Activated T-cell treated with anti-CD3 and anti-CD28 coated beads for 4 hours (primary cell): ENCODE measurements at places on chromosomes 1 and 21.

DNA sequence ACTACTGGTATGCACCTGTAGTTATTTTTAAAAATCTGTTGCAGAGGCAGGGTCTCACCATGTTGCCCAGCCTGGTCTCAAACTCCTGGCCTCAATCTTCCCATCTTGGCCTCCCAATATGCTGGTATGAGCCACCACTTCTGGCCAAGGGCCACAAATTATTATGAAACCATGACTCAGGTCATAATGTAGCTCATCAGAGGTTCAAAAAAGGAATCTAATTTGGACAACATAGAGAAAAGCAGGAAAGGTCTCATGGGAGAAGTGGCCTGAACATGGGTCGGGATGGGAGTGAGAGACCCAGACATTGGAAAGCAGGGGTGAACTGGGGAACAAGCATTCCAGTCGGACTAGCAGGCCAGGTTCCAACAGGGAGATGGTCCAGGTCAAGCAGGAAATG lies 45.2 kb upstream of the C1orf198 start:
- DNase-seq, result no peak

- DNase-seq, result no peak
Observed at GRCh38 chr1:63984930-63985290, 211.1 kb downstream of the ROR1 start.

GRCh38 chr1:195373856-195374255 lies 1234.4 kb downstream of the KCNT2 start:
- no peak for DNase-seq

DNA sequence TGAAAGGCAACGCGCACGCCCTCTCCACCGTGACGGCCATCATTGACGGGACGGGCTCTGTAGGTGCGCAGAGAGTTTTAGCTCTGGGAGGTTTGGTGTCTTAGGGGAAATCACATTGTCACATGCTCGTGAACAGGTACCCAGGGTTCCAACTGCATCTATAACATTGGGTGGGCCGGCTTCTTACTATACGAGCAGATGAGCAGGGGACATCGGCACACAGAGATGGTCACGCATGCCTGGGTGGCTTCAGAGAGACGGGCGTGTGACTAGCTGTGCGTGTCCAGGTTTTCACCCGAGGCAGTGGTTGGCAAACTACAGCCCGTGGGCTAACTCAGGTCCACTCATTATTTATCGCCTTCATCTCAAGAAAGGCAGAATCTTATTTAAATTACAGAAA lies 54.7 kb downstream of the SLC37A1 start:
- DNase-seq, result no peak

DNA sequence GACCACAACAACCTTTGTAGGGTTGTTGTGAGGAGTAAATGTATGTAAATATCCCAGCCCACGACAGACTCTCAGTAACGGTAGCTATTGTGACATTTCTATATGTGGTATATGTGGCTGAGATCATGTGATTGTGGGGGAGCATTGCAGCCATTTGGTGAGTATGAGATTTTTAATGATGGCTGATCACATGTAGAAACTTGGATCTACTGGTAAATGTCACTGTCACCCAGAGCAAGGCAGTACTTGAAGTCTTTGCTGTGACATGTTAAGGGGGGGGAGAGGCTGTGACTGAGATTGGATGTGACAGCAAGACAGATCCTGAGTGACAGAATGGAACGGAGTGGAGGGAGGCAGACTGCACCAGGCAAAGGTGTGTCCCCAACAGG lies 23.9 kb upstream of the MEF2D start:
- no peak for DNase-seq

GRCh38 chr1:163307479-163308171 lies 14.1 kb upstream of the NUF2 start:
- no peak for DNase-seq

DNA sequence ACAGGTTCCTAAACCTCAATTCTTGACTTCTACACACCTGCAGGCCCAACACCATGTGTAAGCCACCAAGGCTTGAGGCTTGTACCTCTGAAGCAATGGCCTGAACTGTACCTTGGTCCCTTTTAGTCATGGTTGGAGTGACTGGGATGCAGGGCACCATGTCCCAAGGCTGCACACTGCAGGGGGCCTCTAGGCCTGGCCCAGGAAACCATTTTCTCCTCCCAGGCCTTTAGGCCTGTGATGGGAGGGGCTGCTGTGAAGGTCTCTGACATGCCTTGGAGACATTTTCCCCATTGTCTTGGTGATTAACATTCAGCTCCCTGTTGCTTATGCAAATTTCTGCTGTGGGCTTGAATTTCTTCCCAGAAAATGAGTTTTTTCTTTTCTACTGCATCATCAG lies 75.8 kb upstream of the ZNF678 start:
- DNase-seq, result no peak

DNA sequence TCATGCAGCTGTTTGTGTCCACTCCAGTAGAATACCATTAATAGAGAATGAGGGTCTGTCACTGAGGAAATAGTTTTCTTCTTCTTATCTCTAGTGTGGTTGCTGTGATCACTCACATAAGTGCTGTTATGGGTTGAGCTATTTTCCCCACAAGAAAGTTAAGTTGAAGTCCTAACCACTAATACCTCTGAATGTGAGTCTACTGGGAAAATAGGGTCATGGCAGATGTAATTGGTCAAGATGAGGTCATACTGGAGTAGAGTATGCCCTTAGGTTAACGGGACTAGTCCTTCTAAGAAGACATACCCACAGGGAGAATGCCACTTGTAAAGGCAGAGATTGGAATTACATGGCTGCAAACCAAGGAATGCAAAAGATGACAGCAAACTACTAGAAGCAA lies 70.5 kb upstream of the COL24A1 start:
- DNase-seq, result no peak

DNA sequence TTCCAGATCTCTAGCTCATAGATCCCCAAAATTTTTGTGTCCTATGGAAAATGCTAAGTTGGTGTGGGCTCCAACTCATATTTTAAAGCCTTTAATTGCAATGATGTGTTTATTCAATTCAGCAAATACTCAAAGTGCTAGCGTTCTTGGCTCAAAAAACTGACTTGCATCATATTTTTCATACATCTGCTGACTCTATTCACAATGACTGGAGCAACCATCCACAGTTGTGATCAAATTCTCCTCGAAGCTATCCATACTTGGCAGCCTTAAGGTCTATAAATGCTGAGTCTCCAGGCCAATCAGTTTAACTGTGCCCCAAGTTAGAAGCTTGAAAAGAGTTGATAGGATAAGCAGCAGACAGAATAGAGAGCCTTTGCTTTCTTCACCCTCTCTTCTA lies 2.9 kb upstream of the ATP1A1 start:
- no peak for DNase-seq

- no peak for DNase-seq
Observed at GRCh38 chr1:29767088-29767685, 530.9 kb downstream of the PTPRU start.

DNA sequence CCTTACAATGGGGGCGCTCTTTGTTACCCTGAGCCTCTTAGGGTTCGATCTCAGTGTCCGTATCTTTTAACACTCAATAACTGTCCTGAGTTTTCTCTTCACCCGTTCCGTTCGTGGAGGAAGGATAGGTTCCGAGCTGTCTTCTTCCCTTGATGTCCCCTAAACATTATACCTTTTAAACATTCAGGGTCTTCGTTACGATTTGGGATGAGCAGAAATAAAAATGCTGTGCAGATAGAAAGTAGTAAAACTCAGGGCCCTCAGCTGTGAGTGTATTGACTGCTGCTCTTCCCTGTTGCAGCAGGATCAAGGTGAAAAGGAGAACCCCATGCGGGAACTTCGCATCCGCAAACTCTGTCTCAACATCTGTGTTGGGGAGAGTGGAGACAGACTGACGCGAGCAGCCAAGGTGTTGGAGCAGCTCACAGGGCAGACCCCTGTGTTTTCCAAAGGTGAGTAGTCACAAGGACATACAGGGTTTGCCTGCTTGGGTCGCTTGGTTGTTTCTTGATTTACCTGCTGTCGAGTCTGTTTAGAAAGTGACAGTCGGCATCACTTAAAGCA lies 784 bp downstream of the RPL11 start:
- no peak for DNase-seq

- no peak for DNase-seq
Observed at GRCh38 chr1:197567442-197567841, 207.8 kb downstream of the DENND1B start.

DNA sequence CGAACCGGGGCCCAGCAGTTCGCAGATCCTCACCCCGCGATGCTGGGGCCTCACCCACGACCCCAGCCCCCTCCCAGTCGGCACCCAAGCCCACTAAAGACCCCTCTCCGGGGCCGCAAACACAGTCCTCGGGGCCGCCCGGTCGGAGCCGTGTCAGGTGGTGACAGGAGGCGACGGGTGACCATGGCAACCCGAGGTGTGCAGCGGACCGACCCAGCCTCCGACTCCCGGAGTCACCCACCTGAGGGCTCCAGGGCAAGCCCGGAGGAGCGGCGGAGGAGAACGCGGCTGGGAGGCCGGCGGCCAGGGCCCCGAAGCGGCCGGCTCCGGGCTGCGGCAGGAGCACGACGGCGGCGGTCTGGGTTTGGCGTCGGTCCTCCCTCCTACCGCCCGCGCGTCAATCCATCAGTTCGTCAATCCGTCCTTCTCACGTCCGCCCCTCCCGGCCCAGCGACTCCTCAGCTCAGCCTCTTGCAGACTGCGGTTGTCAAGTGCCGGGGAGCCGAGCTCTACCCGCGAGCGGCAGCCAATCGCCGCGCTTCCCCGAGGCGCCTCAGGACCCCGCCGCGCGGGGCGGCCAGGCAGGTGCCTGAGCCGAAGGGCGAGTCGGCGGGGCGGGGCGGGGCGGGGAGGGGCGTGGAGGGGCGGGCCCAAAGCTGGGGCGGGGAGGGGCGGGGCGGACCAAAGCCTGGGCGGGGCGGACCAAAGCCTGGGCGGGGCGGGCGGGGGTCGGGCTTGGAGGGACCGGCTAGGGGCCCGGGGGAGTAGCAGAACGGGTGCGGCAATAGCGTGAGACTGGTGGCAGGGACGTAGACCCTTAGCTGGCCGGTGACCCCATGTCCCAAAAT lies at the start of gene WDR47:
Gene WDR47 (minus strand): TSS at position 482 of the 848 bp plus-strand sequence. CDS start 18,590 bp downstream, outside the sequence.
- peak; percentile 88 for DNase-seq

GRCh38 chr1:201792534-201793305 lies 36.2 kb upstream of the IPO9 start:
- DNase-seq, result peak; percentile 28

GRCh38 chr1:183646776-183647175 lies 6.3 kb downstream of the APOBEC4 start:
- DNase-seq, result no peak

GRCh38 chr1:4767308-4767707 lies 112.9 kb downstream of the AJAP1 start:
- no peak for DNase-seq

DNA sequence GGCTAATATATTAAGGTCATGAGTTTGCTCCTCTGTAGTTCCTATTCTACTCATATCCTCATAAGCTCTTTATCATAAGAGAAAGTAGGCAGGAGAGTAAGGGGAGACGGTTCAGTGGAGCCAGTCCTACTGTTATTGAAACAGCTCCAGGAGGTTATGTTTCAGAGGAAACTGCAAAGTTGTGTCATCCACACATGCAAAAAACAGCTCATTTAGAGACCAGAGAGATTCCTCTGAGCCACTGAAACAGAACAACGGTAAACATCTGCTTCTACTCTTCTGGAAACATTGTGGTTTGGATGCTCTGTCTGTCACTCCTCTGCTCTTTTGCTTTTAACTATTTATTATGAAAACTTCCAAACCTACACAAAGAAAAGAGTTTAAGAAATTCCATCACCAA lies 66.3 kb upstream of the PPP2R5A start:
- DNase-seq, result no peak

- no peak for DNase-seq
Observed at GRCh38 chr1:238592621-238593020, 701.9 kb upstream of the ZP4 start.

- DNase-seq, result no peak
Observed at GRCh38 chr1:163068716-163069115, 445 bp upstream of the RGS4 start.
